ENCODE measurements at places on chromosomes 5 and 9.

- DNase-seq, result no peak
These were observed 35.2 kb downstream of the SH3PXD2B start for GRCh38 chr5:172418862-172419814.

DNA sequence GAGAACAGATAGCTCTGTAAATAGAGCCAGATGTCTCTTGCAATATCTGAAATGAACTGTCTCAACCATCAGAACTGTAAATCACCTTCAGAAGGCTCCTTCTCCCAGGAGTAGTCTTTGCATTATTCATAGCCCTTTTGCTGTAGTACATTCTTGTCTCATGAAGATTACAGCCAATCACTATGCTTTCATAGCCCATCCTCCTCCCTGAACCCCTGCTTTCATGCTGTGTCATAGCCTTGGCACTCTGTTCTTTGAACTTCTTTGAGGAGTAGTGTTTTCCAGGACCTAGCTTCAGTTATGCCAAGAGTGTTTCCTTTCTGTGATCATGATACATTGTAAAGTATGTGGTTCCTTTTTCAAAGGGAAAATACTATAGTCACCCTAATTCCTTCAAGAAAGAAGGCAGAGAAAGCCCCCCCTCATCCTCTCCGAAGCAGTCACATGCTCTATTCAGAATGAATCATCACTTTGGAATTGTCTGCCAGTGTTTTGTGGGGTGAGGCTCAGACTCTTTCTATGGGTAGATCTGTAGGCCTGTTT lies 61.1 kb downstream of the GRIA1 start:
- DNase-seq, result no peak

DNA sequence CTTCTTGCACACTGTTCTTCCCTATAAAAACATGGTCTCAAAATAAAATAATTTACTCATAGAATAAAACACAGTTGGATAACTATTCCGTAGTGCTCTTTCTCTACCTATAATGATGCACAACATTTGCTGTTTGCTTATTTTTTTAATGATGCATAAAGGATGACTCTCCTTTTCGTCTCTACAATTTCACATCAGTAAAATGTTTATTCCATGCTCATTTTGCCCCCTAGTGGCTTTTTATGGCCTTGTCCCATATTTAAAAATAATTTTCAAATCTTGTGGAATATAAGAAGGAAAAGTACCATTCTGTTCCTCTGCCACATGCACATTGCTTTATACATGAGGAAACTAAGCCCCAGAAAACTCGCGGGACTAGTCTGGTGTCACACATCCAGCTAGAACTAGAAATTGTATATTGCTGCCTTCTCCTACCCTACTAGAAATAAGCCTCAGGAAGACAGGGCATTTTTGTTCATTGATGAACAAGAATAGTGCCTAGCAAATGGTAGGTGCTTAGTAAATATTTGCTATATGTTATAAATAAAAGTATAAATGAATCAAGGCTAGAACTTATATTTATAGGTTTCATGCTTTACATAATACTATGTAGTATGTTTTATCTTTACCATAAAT lies 12.7 kb downstream of the KCTD16 start:
- DNase-seq, result no peak

DNA sequence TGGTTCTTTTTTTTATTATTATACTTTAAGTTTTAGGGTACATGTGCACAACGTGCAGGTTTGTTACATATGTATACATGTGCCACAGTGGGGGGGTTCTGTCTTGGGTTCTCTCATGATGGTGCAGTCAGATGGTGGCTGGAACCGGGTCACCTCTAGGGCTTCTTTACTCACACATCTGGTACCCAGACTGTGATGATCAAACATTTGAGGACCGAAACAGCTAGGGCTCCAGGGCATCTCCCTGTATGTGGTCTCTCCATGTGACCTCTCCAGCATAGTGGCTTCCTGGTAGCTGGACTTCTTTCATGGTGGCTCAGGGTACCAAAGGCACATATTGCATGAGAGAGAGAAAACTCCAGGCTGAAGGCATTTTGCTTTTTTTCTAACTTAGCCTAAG lies 9.8 kb upstream of the CRHBP start:
- no peak for DNase-seq

GRCh38 chr9:111983484-111983908 lies 86.9 kb downstream of the UGCG start:
- DNase-seq, result no peak

- DNase-seq, result no peak
These were observed 50.7 kb downstream of the ZNF366 start for GRCh38 chr5:72456391-72457074.

GRCh38 chr9:79213417-79214125 lies 358.2 kb upstream of the TLE4 start:
- no peak for DNase-seq

GRCh38 chr9:99561961-99562565 lies 259.6 kb upstream of the NR4A3 start:
- no peak for DNase-seq

GRCh38 chr9:126947529-126947928 lies 32.9 kb downstream of the RALGPS1 start:
- DNase-seq, result no peak

DNA sequence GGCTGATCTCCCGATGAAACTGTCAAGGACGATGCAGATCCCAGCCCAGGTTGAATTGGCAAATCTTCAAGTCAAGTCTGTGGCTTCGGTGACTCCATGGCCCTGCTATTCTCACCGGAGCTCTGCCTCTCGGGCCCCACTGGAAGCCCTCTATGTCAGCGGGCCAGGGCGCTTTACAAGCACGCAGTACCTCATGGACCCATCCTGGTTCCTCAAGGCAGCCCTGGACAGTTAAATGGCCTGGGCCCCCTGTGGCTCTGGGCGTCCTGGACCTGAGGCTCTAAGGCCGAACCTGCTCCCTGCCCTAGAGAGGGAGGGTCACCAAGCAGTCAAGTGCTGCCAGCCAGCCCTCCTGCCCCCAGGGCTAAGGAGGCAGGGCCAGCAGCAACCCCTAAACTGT lies 45.3 kb downstream of the STC2 start:
- DNase-seq, result no peak

DNA sequence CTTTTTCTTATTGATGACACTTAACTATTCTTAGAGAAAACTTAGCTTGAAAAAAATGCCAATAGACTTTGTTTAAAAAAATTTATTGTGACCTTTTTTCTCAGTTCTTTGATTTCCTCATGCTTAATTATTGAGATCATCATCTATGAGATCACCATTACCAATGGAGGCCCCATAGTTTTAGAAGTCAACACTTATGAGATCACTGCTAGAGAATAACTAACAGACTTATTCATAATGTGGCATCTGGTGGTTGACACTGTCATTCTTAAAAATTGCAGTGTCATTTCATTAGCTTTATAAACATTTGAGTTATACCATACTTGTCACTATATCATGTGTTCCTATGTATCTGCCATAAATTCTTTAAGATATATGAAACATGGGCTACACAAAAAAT lies 14.9 kb upstream of the FEM1C start:
- DNase-seq, result no peak

DNA sequence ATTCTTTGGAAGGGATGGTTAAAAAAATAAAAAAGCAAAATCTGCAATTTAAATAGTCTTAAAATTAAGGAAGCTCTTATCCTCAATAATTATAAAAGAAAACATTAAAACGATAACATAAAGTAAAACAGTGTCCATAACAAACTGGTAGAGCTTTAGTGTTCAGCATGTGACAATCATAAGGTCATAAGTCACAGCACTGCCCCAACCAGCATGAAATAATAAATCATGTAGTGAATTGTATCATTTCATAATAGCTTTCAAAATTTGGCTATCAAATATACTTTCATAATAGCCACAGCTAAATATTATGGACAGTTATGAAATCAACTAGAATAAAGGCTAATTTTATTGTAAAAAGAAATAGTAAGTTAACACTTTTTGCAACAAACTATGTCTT lies 10.0 kb downstream of the NR3C1 start:
- no peak for DNase-seq

DNA sequence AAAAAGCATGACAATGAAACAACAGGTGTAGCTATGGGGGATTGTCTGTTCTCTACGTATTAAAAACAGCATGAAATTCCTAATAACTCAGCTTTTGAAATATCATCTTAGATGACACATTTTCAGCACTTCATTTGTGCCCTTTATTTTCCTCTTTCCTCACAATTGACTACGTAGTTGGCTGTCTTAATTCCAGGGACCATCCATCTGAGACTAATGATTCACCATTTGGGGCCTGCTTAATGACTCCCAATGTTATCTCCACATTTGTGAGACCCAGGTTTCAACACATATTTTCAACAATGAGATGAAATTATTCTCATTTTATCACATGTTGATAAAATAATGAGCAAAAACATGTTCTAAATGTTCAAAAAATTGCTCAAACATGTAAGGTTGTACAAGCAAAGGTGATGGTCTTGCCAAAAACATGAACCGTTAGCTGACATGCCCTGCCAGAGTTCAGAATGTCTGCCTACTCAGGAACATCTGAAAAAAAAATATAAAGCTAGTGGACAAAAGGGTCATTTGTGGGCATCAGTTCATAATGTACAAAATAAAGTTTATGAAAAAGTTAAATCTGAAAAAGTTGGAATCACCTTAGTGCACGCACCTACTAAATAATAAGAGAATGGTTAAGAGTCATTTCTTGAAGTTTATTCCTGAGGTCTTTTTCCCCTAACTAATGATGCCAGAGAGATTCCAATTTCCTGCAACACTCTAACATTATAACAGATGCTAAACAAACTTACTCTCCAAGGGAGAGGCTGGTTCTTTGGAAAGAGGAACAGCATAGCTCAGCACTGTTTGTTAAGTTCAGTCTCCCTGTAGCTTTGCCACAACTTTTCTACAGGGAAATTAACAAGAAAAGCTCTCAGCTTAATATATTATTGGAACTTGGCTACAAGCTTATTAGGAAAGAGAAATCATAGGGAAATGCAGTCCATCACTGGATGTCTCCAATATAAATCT lies 275.5 kb downstream of the SPOCK1 start:
- DNase-seq, result no peak

DNA sequence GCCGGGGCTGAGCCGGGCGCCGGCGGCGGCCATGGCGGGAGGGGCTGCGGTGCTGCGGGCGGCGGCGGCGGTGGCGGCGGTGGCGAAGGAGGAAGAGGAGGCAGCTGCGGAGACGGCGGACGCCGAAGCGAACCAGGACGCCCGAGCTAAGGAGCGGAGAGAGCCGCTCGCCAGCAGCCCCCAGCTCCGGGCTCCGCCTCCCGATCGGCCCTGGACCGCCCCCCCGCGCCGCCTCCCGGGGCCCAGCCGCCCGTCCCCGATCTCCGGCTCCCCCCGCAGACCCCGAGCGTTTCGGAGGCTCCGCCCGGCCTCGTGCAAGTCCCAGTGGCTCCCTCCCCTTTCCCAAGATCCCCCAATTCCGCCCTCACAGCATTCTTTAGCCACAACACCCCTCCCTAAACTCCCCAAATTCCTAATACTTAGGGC lies at the start of gene ASTN2:
ASTN2 (minus strand) TSS at position 152 of the 426 bp plus-strand sequence; CDS start at position 33, 119 bp downstream.
- no peak for DNase-seq

- no peak for DNase-seq
These were observed 71.0 kb downstream of the FER start for GRCh38 chr5:108818613-108819272.

- DNase-seq, result no peak
These were observed 218.6 kb downstream of the TMEM38B start for GRCh38 chr9:105912863-105913516.

- no peak for DNase-seq
These were observed 95.2 kb upstream of the CPEB4 start for GRCh38 chr5:173792781-173793547.

- DNase-seq, result no peak
These were observed 452.0 kb downstream of the DMAC1 start for GRCh38 chr9:7347556-7347955.

- no peak for DNase-seq
These were observed 443.0 kb upstream of the KLF4 start for GRCh38 chr9:107932601-107933000.

- no peak for DNase-seq
These were observed 200.3 kb downstream of the TLE1 start for GRCh38 chr9:81489046-81489445.

Measured in stimulated activated CD4-positive, alpha-beta T cell treated with anti-CD3 and anti-CD28 coated beads, TNF-alpha, amount 100 ng/mL, for 4 hours (primary cell).